ENCODE measurements at places on chromosomes 7 and 10. TPM values are rescaled to one million over a fixed set of nuclear protein-coding genes. Genes with fewer than 3 reads are reported as not detected.

FGL2 gene
- total RNA-seq, result 0.05 TPM

GRCh38 chr10:4837551-4837950 lies 11.5 kb downstream of the AKR1E2 start:
- no peak for DNase-seq

DNA sequence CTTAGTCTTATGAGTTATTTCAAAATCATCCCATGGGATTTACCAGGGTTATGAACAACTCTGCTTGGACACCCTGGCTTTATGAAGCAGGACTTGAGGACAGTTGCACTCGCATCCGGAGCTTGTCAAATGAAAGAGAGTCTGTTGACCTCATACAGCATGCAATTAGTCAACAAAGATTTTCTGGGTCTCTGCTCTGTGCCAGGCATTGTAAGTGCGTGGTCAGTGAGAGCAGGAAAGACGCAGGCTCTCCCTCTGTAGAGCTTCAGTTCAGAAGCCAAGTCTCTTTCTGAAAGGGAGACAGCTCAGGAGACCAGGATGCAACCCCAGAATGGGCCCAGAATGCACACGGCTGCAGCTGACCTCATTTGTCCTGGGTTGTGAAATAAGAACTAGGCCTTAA lies 45.5 kb upstream of the DMBT1 start:
- no peak for DNase-seq

DNA sequence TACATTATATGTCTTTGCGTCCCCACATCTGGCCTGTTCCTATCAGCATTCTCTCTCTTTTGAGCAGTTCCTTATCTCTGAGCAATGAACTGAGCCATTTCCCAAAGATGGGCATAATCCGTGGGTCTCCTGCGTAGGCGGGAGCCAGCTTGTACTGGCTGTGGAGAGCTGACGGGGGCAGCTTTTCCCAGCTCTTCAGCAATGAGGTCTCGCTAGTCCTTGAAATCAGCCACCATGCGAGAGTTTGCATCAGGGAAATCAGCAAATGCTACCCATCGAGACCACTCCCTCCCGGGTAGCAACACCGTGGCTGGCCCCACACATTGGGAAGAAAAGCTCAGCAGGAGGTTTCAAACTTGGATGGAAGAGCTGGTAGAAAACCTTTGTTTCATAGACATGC lies 51.9 kb upstream of the FAM180A start:
- DNase-seq, result no peak

All from mesothelial cell of epicardium (in vitro differentiated cells).